ENCODE measurements at places on chromosomes 3 and 15.

DNA sequence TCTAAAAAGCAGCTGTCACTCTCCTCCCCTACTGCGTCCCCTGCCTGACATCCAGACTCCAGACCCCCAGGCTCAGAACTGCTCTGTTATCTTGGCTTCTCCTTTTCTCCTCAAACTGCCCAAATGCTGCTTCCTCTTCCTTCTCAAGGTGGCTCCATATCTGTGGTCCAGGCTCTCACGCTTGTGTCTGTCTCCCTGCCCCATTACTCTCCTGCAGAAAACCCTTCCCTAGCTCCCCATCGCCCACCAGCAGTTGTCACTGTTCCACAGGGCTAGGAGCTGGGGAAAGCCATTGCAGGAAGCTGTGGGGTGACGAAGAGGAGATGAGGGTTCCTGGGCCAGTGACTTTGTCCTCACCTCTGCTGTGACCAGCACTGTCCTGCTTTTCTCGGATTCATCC, 30.7 kb upstream of the CGNL1 start:
- DNase-seq: no peak

- DNase-seq: no peak
Observed at GRCh38 chr15:74957476-74958035, 984 bp upstream of the RPP25 start.

GRCh38 chr3:141860766-141861513, 15.5 kb upstream of the ATP1B3 start:
- no peak for DNase-seq

GRCh38 chr3:100407977-100408532, 6.7 kb downstream of the LNP1 start:
- no peak for DNase-seq

- no peak for DNase-seq
Observed at GRCh38 chr15:58698887-58699641, 50.4 kb downstream of the ADAM10 start.

DNA sequence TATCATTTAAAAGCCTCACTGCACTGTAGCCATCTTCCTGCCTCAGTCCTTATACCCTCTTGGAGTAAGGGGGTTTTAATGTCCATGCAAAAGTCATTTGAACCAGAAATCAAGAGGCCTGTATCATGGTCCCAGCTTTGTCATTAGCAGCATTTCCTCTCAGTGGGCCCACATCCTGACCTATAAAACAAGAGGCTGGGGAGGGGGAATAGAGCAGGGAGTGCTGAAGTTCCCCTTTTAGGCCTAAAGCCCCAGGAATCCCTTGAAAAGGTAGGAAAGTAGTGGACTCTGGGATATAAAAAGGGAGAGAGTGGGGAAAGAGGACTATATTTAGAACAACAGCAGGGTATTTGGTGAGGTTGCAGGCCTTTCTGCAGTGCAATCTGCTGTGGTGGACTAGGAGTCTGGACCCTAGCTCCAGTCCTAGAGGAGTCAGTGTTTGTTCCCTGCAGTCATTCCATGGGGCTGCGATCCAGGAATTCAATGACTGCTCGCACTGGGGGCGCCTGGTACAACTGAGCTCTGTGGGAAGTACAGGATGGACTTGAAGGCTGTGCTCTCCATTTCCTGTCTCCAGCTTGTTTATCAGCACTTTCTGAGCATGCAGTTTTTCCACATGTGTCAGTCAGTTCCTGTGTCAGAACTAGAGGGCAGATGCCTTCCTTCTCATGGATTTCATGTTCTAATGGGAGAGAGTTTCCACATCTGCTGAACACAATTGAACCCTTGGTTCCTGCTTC, 46.8 kb downstream of the PDHB start:
- no peak for DNase-seq

- no peak for DNase-seq
Observed at GRCh38 chr3:31092748-31093589, 198.5 kb upstream of the GADL1 start.

- DNase-seq: no peak
Observed at GRCh38 chr3:141050576-141051442, at the start of gene SPSB4. TSS of gene SPSB4 (plus strand) at chr3:141051347. CDS start at chr3:141066105, 14,758 bp downstream.

Data from activated T-cell treated with anti-CD3 and anti-CD28 coated beads for 24 hours (primary cell).